ENCODE measurements at places on chromosomes 2 and 18. TPM values are rescaled to one million over a fixed set of nuclear protein-coding genes. Genes with fewer than 3 reads are reported as not detected.

- DNase-seq: no peak
These were observed 84.8 kb upstream of the DNAJC10 start for GRCh38 chr2:182631299-182631698.

DNA sequence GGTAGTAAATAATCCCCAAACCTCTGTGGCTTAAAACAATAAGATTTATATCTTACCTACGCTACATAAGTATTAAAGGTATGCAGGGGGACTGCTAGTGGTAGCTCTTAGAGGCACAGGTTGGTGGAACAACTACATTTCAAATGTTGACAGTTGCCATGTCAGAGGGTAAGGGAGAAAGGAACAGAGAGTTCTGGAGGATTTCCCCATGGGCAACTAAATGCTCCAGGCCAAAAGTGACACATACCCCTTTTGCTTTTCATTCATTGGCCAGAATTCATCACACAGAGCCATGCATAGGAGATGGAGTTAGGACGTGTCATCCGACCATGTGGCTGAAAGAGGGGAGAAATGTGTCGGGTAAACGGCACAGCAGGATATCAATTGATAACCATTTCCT, 133.2 kb downstream of the NAPG start:
- DNase-seq: no peak

- DNase-seq: no peak
These were observed 25.8 kb downstream of the PKP4 start for GRCh38 chr2:158482594-158482993.

DNA sequence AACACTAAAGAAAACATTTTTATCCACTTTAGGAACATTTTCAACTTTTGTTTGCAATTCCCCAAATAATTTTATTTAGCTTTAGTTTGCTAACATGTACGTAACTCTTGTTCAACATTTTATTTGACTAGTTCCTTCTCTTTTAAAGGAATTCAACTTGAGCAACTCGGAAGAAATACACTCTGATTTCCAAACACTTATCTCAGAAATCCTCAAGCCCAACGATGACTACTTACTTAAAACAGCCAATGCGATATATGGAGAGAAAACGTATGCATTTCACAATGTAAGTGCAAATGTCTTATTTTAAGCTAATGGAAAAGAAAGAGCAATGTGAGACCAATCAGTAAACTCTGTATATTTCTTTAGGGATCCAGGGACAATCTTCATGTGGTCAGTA, 10.1 kb downstream of the SERPINB10 start:
- no peak for DNase-seq

RAD51AP2 gene
- 0.53 TPM for total RNA-seq

Measured in esophagus squamous epithelium (tissue), 5 donors.